ENCODE measurements at places on chromosomes 11 and 22.

GRCh38 chr11:91209306-91209705, 986.5 kb upstream of the CHORDC1 start:
- no peak for DNase-seq

DNA sequence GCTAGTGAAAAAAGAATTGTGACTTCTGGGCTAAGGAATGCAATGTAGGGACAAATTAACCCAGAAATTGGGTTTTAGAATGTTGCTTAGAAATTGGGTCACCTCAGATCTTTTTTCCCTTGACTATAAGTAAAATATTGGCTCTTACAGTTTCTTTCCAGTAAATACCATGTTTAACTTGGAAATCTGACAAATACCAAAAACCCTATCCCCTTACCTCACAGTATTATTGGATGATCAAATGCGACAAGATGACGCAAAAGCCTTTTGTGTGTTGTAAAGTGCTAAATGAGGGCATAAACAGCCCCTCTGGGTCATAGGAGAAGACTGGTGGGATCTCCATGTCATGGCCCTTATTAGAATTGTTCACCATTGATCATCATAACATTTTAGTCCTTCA, 6.1 kb upstream of the UPB1 start:
- DNase-seq, result no peak

GRCh38 chr11:12755510-12756453, 81.6 kb downstream of the TEAD1 start:
- no peak for DNase-seq

DNA sequence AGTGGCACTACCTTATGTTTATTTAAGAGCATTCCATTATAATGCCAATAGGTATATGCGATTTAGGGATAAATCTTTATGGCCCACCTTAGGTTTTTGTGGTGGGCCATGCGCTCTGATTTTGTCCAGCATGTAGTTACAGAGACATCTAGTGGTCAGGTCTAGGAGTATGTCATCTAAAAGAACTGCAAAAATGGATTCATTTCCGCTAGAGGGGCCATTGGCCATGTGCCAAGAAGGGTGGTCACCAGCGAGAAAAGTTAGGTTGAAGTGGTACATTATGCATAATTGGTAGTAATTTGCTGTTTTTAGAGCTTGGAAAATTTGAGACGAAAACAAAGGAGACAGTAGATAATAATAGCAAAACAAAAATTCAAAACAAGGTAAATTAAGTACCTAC, 27.7 kb downstream of the LRRC4C start:
- no peak for DNase-seq

DNA sequence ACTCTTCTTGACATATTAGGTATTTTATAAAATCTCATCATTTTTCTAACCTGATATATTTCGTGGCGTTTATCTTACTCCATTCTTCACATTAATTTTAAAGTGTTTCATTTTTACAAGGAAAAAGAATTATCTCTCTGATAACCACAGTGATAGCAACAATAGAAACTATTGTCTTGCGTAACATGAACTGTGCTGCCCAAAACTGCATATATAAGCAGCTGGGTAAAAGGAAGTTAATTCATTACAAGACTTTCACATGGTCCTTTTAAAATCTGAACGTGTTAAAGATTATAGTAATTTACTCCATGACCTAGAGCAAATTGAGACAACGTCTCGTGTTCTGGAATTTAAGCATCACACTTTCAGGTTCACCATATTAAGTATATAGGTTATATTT, 210.4 kb upstream of the GRIA4 start:
- DNase-seq, result no peak

GRCh38 chr11:66279092-66279734, 1.2 kb downstream of the CNIH2 start:
- DNase-seq, result no peak

DNA sequence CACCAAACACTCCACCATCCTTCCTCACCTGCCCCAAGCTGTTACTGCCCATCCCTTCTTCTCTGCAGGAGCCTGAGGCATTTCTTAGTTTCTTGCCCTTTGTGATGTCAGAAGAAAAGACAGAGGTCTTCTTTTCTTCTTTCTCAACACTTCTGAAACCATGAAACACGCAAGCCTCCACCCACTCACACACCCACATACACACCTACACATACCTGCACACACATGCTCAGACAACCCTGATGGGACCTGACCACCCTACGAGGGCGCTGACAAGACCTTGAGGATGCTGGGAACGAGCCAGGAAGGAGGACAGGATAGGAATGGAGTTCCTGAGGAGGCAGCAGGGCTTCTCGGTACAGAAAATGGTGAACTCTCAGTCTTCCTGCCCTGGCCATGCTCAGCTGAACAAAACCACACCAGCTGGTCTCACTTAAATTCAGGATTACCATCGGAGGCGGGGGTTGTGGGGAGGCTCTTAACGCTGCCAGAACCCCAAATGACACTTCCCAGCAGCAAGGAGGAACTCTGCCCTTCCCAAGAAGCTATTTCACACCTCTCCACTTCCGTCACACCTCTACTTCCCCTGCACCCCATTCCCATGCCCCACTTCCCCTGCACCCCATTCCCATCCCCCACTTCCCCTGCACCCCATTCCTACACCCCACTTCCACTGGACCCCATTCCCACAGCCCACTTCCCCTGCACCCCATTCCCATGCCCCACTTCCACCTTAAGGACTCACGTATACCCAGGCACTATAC, 41.0 kb downstream of the CSF2RB start:
- DNase-seq, result no peak

- DNase-seq, result no peak
These were observed 10.4 kb downstream of the CCKBR start for GRCh38 chr11:6269994-6270393.

Data from epithelial cell of prostate (primary cell).